ENCODE measurements at places on chromosomes 5 and 9.

DNA sequence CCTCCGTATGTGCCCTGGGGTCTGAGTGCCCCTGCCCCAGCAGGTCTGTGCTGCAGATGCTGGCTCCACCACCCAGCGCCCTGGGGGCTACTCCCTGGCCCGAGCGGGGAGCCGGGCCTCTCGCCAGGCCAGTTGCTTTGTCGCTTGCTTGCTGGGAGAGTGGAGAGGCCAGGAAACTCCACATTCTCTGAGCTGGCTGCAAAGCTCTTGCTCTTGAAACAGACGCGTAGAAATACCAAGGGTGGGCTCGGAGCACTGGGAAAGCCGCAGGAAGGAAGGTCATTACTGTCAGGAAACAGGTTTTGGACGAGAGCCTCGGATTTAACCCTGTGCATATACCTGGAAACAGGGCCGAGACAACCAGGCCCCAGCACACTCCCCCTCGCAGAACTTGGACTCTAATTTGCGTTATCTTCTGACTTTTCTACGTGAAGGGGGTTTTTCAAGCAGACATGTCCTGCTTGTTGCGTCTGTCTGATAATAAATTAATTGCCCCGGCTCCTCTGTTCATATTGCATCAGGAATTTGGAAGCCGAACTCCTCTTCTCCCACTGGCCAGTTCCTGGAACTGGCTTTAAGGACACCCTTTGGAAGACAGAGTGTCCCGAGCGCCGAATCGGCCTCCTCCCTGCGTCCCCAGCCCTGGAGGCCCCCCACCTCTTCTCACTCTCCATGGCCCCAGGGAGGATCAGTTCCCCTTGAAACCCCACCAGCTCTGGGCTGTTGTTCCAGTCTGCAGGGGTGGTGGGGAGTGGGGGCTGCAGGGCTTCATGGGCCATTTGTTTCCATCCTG is 11.2 kb downstream of the ADAMTSL2 start:
- DNase-seq, result no peak

DNA sequence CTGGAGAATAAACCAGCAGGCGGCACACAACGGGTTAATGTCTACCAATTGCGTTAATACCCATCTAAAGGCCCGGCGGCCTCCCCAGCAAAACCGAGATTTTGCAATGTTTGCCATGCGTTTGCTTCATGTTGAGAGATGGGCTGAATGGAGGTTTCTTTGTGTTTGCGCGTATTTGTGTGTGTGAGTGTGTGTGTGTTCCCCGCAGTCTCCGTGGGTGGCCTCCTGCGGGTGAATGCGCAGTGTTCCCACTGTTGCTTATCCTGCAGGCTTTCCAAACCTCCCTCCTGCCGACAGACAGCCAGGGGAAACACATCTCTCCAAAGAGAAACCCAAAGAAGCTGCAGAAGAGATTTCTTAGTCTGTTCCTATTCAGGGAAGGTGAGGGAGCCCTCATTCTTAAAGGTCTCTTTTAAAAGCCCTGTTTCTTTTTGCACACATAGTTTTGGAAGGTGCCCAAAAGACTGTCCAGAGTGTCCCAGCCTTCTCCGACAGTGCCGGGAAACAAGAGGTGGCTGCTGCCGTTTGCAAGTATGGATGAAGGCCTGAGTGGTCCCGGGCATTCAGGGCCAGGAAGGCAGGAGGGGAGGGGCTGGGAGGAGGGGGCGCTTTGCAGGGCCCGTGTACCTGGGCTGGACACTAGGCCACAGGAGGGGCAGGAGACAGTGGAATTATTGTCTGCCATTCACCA is 103.8 kb upstream of the ERCC6L2 start:
- peak; percentile 33 for DNase-seq

- no peak for DNase-seq
These were observed 764 bp downstream of the PCDHA11 start for GRCh38 chr5:140869555-140869886.

- no peak for DNase-seq
These were observed 32.6 kb downstream of the CNTFR start for GRCh38 chr9:34556949-34557348.

- DNase-seq, result no peak
These were observed 131.1 kb downstream of the OLFM1 start for GRCh38 chr9:135218331-135219225.

GRCh38 chr5:6752236-6752635 is 39.0 kb downstream of the TENT4A start:
- DNase-seq, result no peak

DNA sequence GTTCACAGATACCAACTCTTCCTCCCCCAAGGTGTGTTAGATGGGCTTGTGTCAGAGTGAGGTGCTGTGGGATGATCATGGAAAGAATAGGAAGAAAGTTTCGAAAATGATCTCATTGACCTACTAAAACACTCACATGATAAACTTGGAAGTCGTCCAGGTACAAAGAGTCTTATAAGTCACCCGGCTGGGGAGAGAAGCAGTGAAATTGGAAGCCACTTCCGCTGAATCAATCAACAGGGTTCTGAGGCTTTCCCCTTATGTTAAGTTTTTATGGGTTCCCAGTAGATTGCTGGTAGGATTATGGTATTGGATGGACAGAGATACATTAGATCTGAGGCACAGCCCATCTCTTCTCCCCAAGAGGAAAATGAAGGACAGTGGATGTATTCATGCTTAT is 218.8 kb upstream of the MSX2 start:
- no peak for DNase-seq

DNA sequence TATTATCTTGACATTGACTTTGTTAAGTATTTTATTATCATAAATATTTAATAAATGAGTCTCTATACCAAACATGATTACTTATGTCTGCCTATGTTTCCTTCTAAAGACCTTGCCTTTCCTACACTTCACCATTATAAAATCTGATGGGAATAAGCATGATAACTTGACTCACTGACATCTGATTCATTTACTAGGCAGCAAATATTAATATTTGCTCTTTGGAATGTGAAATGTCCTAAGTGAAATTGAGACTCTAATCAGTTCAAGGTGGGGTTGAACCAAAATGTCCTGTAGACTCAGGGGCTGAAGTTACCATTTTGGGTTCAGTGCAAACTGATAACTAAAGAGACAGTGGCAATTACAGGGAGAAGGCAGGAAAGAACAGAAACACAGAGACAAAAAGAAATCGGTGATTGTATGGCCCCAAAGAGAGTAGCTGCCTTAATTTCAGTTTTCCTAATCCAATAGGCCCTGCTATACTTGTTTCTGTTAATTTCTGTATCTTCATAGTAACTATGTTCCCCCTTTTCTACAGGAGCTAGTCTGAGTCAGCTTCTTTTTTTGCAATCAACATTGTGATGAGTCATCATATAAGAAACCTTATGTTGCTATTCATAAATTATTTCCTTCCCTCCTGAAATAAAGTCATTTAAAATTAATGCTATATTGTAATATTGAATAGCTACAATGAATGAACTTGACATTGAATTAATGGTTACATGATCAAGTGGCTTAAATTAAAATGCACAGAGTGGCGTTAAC is 296.8 kb downstream of the PDE4D start:
- DNase-seq, result peak; percentile 15

DNA sequence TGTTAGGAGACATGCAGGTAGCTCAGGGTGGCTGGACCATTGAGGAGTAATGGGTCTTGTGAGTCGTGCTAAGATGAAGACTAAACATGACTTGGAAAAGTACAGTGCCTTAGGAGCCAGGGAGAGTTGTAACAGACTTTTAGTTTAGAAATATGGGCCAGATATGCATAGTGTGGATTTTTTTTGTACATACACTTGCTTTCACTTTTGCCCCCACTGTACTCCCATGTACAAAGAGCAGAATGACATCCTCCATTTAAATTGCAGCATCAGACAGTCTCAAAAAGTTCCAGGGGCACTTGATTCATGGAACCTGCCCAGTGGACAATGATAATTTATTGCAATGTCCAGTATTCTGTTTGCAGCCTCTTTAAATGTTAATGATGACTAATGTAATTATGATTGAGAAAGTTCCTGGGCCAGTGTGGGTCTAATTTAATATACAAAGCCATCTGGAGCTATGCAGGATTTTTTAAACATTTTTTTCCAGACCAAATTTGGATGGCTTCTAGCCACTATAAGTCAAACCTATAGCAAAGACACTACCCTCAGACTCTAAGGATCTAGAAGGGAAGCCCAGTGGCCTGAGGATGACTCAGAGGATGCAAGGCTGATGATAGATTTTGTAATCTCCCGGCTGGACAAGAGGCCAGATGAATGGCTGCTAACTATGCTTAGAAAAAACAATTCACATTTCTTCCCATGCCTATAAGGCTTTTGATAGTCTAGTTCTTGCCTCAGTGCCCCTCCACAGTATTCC is 80.1 kb downstream of the TRPC7 start:
- no peak for DNase-seq

GRCh38 chr5:60024104-60024503 is 130.6 kb upstream of the PDE4D start:
- DNase-seq, result no peak

Data from AG20443 (cell line).